Hypothalamus (tissue), 51 donors: ENCODE measurements at places on chromosomes 12 and 14.

DNA sequence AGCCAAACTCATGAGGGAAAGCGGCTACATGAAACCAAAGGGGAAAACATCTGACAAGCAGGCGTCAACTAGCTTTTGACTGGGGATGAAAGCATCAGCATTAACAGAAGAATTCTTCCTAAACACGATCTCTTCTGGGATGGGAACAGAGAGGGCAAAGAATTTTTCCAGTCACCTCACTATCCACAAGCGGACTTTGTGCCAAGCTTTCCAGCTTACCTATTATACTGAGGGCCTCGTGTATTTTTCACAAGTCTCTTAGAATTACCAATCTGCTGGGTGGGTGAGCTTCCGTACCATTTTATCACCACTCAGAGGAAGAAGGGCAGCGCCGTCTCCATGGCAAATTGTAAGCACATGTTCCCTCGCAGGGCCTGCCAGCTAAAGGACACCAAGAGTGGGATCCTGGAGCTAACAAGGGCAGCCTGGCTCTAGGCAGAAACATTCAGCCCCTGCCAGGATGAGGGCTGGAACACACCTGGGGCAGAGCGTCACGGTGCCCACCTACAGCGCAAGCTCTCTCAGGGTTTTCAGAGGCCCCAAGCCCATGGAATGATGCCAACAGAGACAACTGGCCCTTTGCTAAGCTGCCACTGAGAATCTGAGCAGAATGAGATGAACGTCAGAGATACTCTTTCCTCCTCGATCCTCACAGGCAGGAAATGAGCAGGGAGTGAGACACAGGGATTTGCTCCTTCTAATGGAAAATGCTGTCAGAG is 74.6 kb downstream of the CHGA start:
- no peak for DNase-seq

DNA sequence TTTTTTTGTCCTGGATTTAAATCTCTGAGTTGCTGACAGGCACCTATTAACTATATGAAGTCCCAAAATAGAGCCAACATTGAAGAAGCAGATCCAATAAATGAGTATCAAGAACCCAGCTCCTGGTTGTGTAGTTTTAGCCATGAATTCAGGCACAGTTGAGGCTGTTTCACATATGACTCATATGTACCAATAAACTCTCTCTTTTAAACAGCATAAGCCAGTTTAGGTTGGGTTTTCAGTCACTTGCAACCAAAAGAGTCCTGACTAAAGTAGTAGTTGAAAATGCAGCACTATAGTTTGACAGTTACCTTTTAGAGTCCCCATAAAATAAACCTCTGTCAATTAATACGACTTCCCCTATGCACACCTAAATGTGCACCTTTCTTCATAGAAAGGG is 389.9 kb downstream of the RPS29 start:
- DNase-seq = no peak

- peak; percentile 24 for DNase-seq
Observed at GRCh38 chr12:12723681-12724420, 6.7 kb downstream of the CDKN1B start.

GRCh38 chr14:91046488-91047072 is 13.9 kb downstream of the RPS6KA5 start:
- DNase-seq = no peak

DNA sequence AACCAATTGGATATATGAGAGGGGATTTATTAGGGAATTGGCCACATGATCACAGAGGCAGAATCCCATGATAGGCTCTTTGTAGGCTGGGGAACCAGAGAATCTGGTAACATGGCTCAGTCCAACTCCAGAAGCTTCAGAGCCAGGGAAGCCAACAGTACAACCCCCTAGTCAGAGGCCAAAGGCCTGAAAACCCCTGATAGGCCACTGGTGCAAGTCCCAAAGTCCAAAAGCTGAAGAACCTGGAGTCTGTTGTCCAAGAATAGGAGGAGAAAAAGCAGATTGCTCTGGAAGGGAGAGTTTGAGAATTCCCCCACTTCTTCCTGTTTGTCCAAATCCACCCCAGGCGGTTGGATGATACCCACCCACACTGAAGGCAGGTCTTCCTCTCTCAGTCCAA is 8.2 kb upstream of the TROAP start:
- DNase-seq = no peak

DNA sequence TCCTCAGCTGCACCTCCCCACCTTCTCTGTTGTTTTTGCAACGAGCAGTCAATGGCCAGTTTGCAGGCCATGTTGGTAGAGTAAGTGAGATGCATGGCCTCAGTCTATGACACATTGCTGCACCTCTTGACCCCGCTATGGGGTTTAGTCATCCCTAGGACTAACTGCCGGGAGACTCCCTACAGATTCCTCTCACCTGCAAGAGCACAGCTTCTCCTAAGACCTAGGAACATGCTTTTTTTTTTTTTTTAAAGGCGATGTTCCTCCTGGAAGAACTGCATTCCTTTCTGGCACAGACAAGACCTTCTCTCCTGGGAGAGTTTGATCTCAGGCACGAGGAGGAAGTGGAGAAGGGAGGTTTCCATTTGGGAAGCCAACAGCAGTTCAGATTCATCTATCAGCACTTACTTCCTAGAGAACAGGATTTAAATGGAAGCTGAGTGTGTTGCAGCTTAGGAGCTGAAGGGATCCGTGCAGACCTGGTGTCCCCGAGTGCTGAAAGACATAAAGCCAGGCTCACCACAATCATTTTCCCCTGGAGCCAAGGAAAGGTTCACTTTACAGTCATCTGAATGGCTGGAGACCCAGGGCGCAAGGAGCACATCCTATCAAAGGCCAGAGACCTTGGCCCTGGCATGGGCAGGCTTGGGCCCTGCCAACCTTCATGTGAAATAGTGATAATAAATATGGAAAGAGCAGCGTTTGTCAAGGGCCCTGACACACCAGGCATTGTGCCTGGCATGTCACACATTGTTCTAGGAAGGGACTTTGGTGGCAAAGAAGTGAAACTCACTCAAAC is 104.1 kb downstream of the LGMN start:
- no peak for DNase-seq

DNA sequence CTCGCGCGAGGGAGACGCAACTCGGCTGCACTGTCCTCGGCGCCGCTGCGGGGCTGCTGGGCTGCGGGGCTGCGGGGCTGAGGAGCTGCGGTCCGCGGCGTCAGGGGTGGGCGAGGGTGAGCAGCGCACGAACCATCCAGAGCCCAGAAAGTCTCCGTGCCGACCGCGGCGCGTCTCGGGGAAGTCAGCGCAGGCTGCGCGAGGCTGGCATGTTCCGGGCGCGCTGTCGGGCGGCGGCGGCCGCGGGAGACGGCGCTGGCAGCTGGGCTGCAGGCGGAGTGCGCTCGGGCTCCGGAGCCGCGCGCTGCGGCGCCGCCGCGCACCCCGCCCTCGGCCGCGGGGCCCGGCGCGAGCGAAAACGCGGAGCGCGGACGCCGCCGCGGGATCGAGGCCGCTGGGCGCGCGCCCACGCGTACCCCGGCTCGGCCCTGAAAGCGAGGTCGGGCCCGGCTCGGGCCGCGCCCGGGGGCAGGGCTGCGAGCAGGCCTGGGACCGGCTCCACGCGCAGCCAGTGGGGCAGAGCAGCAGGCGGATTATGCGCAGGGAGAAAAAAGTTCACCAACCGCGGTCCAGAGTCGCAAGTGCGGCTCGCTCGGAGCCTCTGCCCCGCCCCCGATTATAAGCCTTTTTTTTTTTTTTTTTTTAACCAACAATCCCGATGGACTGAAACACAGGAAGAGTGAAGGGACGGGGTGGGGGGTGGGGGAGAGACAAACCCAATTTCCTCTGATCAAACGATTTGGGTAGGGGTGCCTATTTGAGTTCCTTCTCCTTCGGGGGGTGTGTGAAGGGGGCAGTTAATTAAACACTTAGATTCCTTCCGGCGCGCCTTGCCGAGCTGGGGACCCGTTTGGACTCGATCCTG is at the start of gene PRICKLE1:
PRICKLE1 (minus strand) TSS at position 282 of the 865 bp plus-strand sequence. CDS start 117,230 bp downstream, outside the sequence.
- DNase-seq = no peak

DNA sequence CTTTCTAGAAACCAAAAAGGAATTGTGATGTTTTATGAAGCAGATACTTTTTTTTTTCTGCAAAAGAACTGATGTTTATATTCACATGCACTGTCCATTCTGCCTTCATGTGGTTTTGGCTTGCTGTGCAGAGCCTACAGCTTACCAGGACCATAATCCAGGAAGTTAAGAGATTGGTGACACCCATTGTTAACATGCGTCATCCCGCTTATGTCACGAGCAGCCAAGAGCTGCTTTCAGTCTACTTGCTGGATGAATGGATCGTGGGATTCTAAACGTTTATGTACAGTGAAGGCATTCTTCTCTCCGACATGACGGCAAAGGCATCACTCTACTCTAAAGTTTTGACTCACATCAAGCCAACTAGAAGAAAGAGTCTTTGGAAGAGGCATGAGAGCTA is 76.6 kb downstream of the PAX9 start:
- DNase-seq = no peak

- DNase-seq = peak; percentile 1
Observed at GRCh38 chr14:67077921-67078320, 111.3 kb upstream of the GARIN2 start.
